ENCODE measurements at places on chromosomes 11 and 22.
A peak's percentile ranks its signal among the peaks of the same experiment; 100 is the strongest.

DNA sequence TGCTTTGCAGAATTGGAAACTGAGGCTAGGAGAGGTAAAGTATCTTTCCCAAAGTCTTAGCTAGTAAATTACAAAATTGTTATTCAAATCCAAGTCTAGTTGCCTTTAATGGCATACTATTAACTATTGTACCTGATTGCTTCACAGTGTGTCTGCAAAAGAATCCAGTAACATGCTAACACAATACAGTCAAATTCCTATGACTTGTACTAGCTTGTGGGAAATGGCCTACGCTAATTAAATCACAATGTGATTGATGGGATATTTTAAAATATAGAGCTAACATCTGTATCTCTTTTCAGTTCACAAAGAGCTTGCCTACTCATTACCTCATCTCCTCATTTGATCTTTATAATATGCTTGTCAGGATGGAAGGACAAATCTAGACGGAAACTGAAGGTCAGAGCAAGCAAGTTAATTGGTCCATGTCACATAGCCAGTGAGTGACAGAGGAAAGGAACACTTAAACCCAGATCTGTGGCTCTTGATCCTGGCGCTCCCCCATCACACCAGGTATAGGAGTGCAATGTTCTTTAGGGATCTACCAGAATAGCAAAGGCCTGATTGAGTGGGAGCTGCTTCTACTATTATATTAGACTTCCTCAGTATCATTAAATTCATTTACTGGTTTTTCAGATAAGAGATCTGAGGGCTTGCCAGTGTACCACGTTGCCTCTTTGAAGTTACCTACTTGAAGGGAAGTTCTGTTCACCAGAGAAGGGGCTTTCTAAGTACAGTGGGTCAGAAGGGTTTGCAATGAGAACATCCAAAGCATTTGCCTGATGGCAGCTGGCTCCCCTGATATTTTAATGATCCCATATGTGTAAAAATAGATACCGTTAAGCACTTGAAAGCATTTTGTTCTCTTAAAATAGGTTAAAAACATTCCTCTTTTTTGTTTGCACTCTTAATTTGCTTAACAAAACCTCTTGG, 213.6 kb upstream of the SESN3 start:
- DNase-seq: no peak

- DNase-seq: no peak
Observed at GRCh38 chr11:763073-763463, 14.2 kb downstream of the GATD1 start.

GRCh38 chr11:76705826-76706225, 35.3 kb upstream of the LRRC32 start:
- DNase-seq: no peak

DNA sequence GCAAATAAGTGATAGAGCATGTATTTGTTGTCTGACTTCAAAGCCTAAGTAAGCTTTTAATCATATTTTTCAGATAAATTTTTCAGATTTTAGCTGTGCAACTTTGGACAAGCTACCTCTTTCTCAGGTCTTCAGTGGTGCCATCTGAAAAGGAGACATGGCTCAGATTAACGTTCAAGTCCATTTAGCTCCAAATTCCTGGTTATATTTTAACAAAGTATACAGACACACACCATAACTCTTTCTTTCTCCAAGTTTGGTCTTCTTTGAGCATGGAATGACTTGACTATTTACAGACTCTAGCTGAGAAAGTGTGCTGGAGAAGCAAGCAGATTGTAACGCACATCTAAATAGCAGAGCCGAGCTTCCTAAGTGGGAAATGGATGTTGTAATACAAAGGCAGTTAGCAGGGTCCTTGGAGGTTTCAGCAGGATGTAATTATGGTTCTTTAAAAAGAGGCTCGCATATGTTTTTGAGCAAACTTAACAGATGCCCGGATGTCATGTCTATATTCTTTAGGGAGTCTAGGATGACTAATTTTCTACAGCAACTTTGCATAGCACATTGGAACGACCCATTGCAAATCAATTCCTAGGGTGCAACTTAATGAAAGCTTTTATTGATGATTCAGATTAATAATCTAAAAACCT, 128.1 kb upstream of the E2F8 start:
- DNase-seq: no peak

DNA sequence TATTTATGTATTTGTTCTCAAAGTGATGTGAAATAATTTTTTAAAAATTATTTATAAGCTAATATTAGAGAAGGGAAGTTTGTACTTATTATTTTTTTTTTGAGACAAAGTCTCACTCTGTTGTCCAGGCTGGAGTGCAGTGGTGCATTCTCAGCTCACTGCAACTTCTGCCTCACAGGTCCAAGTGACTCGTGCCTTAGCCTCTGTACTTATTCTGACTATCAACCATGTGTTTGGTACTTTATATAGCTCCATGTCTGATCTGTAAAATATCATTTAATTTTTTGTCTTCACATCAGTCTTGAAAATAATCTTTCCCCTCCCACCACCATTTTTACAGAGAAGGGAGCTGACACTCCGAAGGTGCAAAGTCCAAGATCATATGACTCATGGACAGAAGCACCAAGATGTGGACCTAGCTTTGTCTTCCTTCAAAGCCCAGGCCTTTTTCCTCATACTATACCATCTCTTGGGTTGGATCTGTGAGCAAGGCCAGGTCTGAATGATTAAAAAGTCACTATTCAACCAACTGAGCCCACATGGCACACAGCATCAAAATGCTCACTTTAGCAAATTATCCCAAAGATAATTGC, 32.4 kb upstream of the EED start:
- DNase-seq: no peak

DNA sequence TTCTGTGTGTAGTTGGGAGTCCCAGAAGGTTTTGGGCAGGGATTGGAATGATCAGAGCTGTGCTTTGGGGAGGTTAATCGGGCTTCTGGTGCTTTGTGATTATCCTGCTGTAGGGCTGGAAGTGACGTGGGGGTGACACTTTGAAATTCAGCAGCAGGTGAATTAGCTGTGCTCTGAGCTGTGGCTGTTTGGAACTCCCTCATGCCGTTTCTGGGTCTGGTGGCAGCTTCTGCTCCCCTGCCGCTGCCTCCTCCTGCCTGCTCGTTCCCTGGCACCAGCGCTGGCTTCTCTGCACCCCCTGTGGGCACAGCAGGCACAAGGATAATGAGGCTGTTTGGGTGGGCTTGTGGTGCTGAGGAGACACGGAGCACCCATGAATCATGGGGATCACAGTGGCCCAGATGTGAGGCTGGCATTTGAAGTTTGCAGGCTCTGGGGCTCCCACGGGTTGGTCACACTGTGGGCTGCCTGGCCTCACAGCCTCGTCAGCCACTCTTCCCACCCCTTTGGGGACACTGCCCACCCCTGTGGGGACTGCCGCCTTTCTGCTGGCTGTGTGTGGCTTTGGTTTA, 49.7 kb downstream of the TBC1D22A start:
- DNase-seq: no peak

DNA sequence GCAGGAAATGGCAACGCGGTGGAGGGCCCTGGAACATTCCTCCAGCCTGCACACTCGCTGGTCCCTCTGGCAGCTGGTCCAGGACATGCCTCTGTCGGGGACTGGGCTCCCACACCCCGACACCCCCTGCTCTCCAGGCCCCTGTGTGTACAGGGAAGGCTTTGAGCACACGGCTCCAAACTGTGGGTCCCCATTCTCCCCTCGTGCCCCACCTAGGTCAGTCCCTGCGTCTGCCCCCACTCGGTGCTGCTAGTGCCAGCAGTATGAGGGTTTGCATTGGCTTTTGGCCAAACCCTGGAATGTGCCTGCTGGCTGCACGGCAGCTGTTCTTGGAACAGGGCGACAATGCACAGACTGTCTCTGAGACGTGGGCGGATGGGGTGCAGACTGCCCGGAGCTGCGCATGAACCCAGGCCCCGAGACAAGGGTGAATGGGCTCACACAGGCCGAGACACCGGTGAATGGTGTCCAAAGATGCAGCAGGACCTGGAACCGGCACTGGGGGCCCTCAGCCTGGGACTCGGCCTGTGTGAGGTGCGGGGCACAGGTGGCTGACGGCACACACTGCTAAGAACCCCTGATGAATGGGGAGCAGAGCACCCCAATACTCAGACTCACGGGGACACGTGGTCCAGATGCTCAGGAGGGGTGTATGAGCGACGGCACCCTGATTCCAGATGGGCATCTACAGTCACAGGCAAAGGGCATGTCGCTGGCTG, 7.5 kb upstream of the SYT8 start:
- DNase-seq: no peak

GRCh38 chr22:49587987-49588386, 239.7 kb downstream of the BRD1 start:
- no peak for DNase-seq

DNA sequence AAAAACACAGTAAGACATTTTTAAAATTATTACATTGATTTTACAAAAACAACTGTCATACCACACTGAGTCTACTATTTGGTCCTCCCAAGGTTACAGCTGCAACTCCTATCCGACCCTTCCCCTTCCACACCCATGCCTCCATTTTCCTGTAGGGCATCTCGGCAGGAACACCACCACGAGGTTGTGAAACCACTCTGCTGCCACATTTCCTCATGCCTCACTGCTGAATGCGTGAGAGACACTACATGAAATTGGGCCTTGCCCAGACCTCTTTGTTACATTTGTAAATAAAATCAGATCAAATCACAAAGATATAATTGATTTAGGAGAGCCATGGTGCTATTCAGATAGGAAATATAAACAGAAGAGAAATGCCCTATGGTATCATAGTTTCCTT, 2.0 kb downstream of the ARHGAP32 start:
- peak; percentile 12 for DNase-seq

DNA sequence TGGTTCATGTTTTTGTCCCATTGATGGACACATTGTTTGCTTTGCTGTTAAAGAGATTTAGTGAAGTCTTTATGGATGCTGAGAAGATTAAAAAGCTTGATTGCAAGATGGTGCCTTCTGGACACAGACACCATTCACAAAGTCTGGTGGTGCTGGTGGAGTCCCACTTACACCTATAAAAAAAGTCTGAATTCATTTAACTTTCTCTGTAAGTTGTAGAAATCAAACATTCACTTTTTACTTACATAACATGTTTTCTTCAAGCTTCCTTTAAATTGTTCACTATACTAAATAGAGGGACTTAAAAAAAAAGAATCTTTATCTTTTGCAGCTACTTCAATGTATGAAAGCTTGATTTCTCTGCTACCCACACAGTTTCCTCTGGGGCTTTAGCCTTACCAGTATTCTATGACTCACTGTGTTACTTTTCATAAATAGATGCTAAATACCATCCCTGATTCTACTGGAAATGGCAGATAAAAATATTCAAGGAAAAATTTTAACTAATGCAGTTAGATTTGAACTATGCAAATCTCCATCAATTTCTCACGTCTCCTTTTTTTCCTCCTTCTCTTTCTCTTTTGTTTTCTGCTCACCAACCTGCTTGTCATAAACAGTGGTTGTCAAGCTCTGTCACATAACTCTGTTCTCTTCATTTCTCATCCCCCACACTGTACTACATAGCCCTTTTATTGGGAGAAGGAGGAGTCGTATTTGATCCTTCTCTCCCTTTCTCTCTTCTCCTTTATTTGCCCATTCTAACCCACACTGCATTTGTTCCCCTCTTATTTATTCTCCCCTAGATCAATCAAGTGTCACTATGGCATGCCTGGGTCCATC, 89.7 kb downstream of the FAM76B start:
- DNase-seq: no peak

DNA sequence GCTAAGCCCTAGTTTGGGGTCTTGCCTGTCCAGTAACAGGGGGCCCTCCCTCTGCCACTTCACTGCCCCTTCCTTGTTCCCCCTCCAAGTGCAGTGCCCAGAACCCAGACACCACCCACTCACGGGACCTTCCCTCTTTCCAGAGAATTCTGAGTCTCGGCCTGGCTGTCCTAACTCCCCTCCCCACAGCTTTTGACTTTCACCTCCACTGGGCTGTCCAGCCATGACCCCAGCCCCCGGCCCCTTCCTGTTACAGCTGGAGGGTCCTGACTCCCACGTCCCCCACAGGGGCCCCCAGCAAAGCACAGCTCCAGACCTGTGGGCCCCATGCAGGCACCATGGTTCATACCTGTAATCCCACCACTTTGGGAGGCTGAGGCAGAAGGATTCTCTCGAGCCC, 71.5 kb downstream of the BRD1 start:
- DNase-seq: no peak

GRCh38 chr22:38972558-38972957, 9.6 kb upstream of the APOBEC3B start:
- DNase-seq: no peak

DNA sequence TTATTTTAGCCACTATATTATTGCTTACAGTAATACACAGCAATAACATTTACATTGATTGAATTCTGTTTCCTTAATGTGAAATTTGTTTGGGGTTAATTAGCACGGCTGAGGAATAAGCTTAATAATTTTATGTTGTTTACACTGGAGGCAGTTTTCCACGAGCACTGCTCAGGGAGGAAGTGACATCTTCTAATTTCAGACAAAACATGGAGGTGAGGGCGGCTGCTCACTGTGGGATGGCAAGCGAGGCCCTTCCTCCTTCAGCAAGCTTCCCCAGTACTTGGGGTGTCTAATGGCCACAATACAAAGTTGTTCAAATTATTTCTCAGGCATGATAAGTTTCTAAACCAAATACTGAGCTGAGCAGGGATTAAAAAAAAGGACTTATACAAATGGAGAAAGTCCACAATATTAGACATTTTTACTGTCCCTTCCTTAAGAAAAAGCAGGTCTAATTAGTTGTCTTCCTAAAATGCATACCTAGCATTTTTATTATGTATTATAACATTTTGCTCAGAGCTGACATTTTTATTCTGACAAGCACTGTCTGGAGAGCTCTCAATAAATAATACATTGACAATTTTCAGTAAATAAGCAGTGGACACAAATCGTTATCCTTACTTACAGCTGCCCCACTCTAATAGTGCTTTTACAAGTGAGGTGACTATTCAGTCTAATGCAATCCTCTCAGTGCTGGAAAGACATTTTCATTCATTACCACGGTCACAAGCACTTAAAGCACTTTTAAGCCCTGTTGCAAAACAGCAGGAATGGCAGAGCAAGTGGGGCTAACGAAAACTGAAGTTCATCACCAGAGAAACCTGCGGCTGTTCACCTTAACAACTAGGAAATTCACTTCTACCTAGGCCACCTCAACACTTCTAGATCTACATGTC, 56.2 kb downstream of the SOX6 start:
- DNase-seq: no peak

- DNase-seq: no peak
Observed at GRCh38 chr11:134975866-134976376, 563.9 kb upstream of the B3GAT1 start.

GRCh38 chr11:26234451-26234850, 97.5 kb upstream of the ANO3 start:
- DNase-seq: no peak

GRCh38 chr11:86013713-86014112, 55.2 kb downstream of the PICALM start:
- DNase-seq: no peak

GRCh38 chr11:75663808-75664207, 5.0 kb downstream of the MAP6 start:
- DNase-seq: no peak

GRCh38 chr22:20566420-20567260, 59.2 kb downstream of the MED15 start:
- no peak for DNase-seq

- DNase-seq: no peak
Observed at GRCh38 chr11:32586576-32587190, 3.1 kb downstream of the EIF3M start.

Measured in Panc1 (cell line).